ENCODE measurements at places on chromosomes 12 and 14.

- H3K36me3 ChIP-seq: peaks cover 39% of the 10 kb centered on the region
- DNase-seq: no peak
- H3K4me1 ChIP-seq: peaks cover 6% of the 10 kb centered on the region
- H3K4me3 ChIP-seq: no peak overlapping the region
Observed at GRCh38 chr12:50129290-50129689, 17.3 kb downstream of the COX14 start.

DNA sequence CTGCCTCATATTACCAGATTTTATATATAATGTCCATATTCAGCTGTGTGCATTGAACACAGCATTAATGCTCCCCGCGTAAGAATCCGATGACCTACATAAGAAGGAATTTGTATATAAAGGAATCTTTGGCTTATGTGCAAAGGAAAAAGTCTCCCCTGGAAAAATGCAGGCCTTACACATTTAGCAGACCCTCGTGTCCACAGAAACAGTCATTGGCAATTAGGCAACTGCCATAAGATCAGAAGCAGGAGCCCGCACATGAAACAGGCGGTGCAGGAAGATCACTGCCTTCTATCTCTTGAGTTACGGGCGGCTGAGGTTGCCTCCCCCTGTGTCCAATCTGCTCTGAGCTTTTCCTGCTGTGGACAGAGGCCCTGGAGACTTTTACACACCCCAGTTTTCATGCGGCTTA lies 63.2 kb upstream of the RFX4 start:
- H3K4me1 ChIP-seq: no peaks in the 10 kb centered on the region
- no peak overlapping the region for H3K4me3 ChIP-seq
- no peaks in the 10 kb centered on the region for H3K36me3 ChIP-seq
- H3K27me3 ChIP-seq: no peaks in the 10 kb centered on the region

DNA sequence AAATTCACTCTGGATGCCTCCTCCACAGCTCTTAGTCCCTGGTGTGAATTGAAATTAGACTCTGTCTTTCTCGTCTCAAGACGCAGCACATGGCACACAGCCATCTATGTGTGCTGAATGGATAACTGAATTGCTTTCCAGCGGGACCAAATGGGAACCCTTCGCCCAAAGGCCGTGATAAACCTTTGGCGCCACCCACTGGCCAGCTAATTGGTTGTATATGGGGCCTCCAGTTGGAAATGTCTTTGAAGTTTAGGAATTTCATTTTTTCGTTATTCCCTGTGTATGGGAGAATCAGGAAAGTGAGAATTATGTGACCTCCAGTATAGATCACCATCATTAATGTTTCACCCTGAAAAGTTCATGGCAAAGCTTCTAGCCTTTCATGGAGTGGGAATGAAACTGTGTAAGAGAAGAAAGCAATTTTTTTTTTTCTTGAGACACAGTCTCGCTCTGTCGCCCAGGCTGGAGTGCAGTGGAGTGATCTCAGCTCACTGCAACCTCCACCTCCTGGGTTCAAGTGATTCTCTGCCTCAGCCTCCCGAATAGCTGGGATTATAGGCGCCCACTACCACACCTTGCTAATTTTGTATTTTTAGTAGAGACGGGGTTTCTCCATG lies 9.8 kb upstream of the HSP90AA1 start:
- H3K36me3 ChIP-seq: no peaks in the 10 kb centered on the region
- H3K27ac ChIP-seq: no peak overlapping the region
- peak; percentile 87 for DNase-seq
- no peak overlapping the region for H3K4me3 ChIP-seq

GRCh38 chr12:104282109-104282508 lies 21.4 kb upstream of the EID3 start:
- DNase-seq: no peak
- no peak overlapping the region for H3K4me3 ChIP-seq
- H3K27me3 ChIP-seq: no peaks in the 10 kb centered on the region
- H3K27ac ChIP-seq: no peak overlapping the region
- H3K36me3 ChIP-seq: no peaks in the 10 kb centered on the region
- peaks cover 22% of the 10 kb centered on the region for H3K4me1 ChIP-seq

DNA sequence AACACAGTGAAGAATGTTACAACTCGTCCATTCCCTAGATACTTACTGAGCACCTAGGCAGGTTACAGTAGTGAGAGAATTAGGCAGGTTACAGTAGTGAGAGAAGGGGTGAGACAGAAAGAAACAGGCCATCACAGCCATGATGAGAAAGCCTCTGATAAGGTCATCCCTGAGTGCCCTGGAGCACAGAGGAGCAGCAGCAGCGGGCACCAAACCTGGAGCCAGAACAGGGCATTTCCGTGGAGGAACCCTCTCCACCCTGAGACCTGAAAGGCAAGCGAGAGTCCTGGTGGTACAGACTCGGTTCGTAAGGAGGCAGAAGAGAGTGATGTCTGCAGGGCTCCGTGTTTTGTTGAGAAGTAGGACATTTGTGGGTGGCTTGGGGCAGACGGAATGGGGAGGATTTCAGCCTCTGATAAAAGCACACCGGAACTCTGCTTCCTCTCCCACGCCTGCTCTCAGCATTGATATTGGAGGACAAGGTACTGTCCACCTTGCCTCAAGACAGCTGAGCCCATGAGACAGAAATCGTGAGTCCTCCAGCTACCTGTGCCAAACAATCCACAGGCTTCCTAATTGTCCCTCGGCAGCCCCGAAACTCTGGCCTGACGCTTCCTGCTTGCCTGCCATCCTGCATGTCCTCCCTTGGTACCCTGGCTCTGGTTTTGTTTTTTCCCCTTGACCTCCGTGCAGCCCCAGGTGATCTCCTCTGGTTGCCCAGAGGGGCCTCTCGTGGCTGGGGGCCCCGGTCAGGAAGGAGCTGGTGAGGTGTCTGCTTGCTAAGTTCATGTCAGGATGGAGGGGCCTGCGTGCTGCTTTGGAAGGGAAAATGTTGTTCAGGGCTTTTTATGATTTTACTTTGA lies 136.1 kb downstream of the GCH1 start:
- DNase-seq: no peak
- no peak overlapping the region for H3K27ac ChIP-seq
- no peaks in the 10 kb centered on the region for H3K27me3 ChIP-seq
- no peak overlapping the region for H3K4me3 ChIP-seq

- no peaks in the 10 kb centered on the region for H3K36me3 ChIP-seq
- H3K4me1 ChIP-seq: no peaks in the 10 kb centered on the region
- H3K27me3 ChIP-seq: no peaks in the 10 kb centered on the region
- H3K27ac ChIP-seq: no peak overlapping the region
- no peak for DNase-seq
- no peak overlapping the region for H3K4me3 ChIP-seq
Observed at GRCh38 chr12:19833775-19834501, 394.6 kb downstream of the AEBP2 start.

GRCh38 chr12:32708926-32709325 lies 29.8 kb downstream of the DNM1L start:
- DNase-seq: no peak
- H3K27me3 ChIP-seq: no peaks in the 10 kb centered on the region
- peaks cover 48% of the 10 kb centered on the region for H3K36me3 ChIP-seq
- H3K4me1 ChIP-seq: no peaks in the 10 kb centered on the region
- no peak overlapping the region for H3K4me3 ChIP-seq

DNA sequence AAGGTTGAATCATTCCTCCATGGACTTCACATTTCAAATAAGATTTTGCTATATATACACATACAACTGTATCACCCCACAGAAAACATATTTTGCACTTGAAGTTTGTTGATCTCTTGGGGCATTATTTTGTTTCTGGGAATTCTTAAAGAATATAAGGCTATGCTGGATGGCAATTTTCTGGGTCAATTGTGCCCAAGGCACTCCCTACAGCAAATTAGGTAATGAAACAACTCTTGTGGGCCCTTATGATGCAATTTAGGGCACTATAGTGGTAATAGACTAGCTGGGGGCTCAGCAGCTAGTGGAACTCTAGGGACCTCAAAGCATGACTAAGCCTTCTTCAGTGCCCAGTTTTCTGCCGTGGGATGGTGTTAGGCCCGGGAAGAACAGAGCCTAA lies 444.4 kb downstream of the NRXN3 start:
- DNase-seq: no peak
- H3K27me3 ChIP-seq: no peaks in the 10 kb centered on the region
- H3K36me3 ChIP-seq: no peaks in the 10 kb centered on the region
- H3K4me1 ChIP-seq: no peaks in the 10 kb centered on the region
- H3K4me3 ChIP-seq: no peak overlapping the region

GRCh38 chr14:93231129-93231979 lies 24.3 kb downstream of the UBR7 start:
- no peaks in the 10 kb centered on the region for H3K27me3 ChIP-seq
- H3K4me3 ChIP-seq: no peak overlapping the region
- DNase-seq: no peak

GRCh38 chr12:30970559-30971197 lies 44.1 kb downstream of the TSPAN11 start:
- H3K4me3 ChIP-seq: no peak overlapping the region
- H3K27ac ChIP-seq: no peak overlapping the region

- no peaks in the 10 kb centered on the region for H3K36me3 ChIP-seq
- no peak overlapping the region for H3K4me3 ChIP-seq
- no peaks in the 10 kb centered on the region for H3K27me3 ChIP-seq
- H3K27ac ChIP-seq: no peak overlapping the region
Observed at GRCh38 chr12:19688532-19688931, 249.2 kb downstream of the AEBP2 start.

GRCh38 chr12:96044943-96045290 lies 9.5 kb upstream of the LTA4H start:
- H3K4me3 ChIP-seq: no peak overlapping the region
- no peak for DNase-seq
- H3K36me3 ChIP-seq: no peaks in the 10 kb centered on the region

GRCh38 chr12:89756194-89756584 lies 47.6 kb upstream of the ATP2B1 start:
- H3K27me3 ChIP-seq: no peaks in the 10 kb centered on the region
- H3K4me3 ChIP-seq: no peak overlapping the region
- no peak for DNase-seq
- no peak overlapping the region for H3K27ac ChIP-seq
- H3K36me3 ChIP-seq: no peaks in the 10 kb centered on the region

DNA sequence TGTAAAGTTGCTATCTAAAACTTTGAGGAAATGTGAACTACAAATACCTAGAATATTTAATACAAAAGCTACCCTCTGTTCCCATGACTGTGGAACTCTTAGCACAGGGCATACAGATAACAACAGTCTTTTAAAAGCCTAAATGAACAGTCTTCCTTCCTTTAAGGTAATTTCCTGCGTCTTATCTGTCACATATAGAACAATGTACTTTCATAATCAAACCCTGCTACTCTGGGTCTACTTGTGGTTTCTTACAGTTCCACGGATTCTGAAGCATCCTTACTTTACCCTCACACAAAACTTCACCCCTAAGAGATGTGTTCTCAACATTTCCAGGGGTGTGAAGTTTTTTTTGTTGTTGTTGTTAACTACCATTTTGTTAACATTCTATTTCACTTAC lies 5.1 kb downstream of the PKP2 start:
- no peak overlapping the region for H3K27ac ChIP-seq
- H3K4me1 ChIP-seq: no peaks in the 10 kb centered on the region
- no peak overlapping the region for H3K4me3 ChIP-seq
- no peak for DNase-seq
- no peaks in the 10 kb centered on the region for H3K27me3 ChIP-seq
- H3K36me3 ChIP-seq: no peaks in the 10 kb centered on the region

- no peaks in the 10 kb centered on the region for H3K27me3 ChIP-seq
- H3K36me3 ChIP-seq: peaks cover 5% of the 10 kb centered on the region
- H3K4me3 ChIP-seq: peak overlapping the region; percentile 72
- peak; percentile 89 for DNase-seq
- peak overlapping the region; percentile 49 for H3K27ac ChIP-seq
- H3K4me1 ChIP-seq: peaks cover 35% of the 10 kb centered on the region
Observed at GRCh38 chr14:96363751-96364336, 518 bp downstream of the GSKIP start.

DNA sequence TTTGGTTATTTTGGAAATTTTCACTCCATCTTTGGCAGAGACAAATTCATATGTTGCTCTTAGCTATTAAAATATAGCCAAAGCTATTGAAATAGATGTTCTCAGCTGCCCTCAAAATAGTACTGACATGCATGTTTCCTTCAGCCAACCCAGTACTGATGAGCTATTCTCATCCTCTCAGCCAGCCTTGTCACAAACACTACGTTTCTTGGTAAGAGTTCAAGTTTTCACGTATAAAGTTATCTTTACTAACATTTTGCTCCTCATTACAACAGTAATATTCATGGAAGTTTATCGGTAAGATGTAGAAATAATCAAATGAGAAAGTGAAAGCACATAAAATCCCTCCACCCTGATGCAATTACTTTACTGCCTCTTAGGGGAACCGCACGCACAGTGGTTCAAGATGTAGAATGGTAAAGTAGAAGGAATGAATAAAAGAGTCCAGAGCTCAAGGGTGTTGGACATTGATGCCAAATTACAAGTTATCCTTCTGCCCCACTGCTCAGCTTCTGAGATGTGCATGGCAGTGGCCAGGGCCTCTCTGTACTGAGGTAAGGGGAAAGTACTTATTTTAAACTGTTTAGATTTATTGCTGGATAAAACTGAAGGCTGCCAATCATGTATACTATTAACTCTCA lies 20.7 kb downstream of the GCH1 start:
- DNase-seq: peak; percentile 70
- H3K27ac ChIP-seq: peak overlapping the region; percentile 80
- H3K36me3 ChIP-seq: peaks cover 37% of the 10 kb centered on the region
- H3K4me3 ChIP-seq: peak overlapping the region; percentile 55
- no peaks in the 10 kb centered on the region for H3K27me3 ChIP-seq
- peaks cover 64% of the 10 kb centered on the region for H3K4me1 ChIP-seq

DNA sequence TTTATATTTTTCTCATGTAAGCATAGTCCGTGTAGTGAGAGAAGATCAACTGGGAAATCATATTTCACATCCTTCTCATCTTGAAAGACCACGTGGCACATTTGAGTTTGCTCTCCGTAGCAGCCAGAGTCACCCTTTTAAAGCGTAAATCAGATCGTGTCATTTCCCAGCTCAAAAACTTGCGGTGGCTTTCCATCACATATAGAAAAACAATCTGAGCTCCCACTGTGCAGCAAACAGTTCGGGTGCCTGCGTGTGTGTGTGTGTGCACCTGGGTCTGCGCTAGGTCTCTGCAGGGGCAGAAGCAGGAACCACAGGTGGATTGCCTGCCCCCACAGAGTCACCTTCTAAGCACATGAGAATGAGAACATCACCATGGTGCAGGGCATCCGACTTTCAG lies 338.2 kb downstream of the TRHDE start:
- no peak for DNase-seq
- H3K27ac ChIP-seq: no peak overlapping the region
- H3K4me3 ChIP-seq: no peak overlapping the region

- DNase-seq: no peak
- no peaks in the 10 kb centered on the region for H3K4me1 ChIP-seq
- H3K27me3 ChIP-seq: no peaks in the 10 kb centered on the region
- no peak overlapping the region for H3K27ac ChIP-seq
- no peak overlapping the region for H3K4me3 ChIP-seq
Observed at GRCh38 chr12:120076651-120077050, 39.9 kb downstream of the RAB35 start.

DNA sequence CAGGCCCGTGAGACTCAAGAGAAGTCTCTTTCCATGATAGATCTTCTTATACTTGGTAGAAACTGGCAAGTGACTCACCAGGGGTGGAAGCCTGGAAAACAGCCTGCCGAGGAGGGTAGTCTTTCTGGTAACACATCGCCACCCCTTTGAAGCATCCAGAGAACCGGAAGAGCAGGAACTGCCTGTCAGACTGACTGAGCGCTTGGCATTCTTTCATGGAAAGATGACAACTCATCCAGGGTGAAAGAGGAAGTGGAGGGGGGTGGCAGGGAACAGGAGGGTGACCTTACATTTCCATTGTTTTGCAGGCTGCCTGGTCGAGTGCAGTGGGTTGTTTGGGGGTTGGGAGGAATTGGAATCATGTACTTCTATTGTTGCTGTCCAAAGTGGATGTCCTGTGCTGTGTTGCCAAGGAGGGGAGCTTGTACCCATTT lies 34.5 kb downstream of the PRKCH start:
- no peak overlapping the region for H3K4me3 ChIP-seq
- H3K27ac ChIP-seq: no peak overlapping the region
- no peak for DNase-seq
- peaks cover 3% of the 10 kb centered on the region for H3K27me3 ChIP-seq
- peaks cover 20% of the 10 kb centered on the region for H3K4me1 ChIP-seq
